ENCODE measurements at places on chromosomes 6 and 20.
A peak's percentile ranks its signal among the peaks of the same experiment; 100 is the strongest.

DNA sequence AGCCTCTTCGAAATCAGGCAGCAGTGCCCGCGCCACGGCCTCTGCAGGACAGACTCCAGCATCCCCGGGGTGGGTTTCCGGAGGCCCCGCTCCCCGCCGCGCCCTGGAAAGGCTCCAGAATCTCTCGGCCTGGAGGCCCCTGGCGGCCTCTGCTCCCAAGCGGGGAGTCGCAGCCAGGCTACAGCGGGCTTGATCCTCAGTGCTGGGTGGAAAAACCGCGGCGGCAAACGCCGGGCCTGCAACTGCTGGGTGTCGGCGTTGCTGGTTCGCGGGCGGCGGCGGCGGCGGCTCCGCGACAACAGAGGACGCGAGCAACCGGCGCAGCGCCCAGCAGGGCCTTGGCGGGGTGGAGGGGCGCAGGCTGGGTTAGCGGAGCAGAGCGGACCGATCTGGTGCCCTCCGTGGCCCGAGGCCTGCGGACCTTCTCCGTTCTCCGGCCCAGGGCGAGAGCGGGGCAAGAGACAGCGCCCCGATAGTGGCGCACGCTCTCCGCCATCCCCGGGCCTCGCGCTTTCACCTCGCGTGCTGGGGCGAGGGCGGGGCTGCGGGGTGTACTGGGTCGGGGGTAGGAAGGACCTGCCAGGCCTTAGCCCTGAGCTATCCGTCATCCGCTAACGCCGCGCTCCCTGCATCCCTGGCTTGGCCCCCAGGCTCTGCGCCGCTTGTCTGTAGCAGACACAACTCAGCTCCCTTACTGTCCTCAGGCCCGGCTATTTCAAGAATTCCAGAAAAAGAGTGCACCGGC lies 3.4 kb upstream of the ZNF292 start:
- peak; percentile 29 for DNase-seq

DNA sequence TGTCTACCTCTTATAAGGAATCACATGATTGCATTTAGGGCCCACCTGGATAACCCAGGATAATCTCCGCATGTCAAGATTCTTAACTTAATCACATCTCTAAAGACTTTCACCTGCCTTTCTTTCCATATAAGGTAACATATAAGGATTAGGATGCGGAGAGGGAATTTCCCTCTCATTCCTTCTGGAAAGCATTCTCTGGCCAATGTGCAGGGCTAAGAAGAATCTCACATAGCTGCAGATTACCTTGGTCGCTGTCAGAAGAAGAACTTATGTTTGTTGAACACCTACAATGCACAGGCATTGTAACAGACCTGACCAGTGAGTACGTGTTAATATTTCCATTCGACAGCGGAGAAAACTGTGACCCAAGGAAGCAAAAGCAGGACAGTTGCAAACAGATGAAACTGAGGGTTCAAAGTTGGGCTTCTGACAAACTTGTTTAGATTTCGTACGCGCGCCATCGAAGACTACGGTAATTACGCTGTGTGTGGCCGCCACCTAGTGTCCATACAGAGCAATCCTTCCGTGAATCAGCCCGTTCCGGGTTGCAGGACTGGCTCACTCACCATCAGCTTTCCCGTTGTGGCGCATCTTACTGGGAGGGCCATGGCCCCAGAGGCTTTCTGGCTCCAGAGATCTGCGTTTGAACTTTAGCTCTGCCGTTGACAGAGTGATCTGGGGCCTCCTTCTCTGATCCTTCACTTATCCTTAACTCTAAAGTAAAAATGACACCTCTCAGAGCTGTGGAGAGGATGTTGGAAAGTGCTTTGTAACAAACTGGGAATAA lies 9.5 kb downstream of the C20orf202 start:
- DNase-seq = peak; percentile 18

- DNase-seq = no peak
Measured at GRCh38 chr6:42239333-42239732, 21.7 kb upstream of the MRPS10 start.

DNA sequence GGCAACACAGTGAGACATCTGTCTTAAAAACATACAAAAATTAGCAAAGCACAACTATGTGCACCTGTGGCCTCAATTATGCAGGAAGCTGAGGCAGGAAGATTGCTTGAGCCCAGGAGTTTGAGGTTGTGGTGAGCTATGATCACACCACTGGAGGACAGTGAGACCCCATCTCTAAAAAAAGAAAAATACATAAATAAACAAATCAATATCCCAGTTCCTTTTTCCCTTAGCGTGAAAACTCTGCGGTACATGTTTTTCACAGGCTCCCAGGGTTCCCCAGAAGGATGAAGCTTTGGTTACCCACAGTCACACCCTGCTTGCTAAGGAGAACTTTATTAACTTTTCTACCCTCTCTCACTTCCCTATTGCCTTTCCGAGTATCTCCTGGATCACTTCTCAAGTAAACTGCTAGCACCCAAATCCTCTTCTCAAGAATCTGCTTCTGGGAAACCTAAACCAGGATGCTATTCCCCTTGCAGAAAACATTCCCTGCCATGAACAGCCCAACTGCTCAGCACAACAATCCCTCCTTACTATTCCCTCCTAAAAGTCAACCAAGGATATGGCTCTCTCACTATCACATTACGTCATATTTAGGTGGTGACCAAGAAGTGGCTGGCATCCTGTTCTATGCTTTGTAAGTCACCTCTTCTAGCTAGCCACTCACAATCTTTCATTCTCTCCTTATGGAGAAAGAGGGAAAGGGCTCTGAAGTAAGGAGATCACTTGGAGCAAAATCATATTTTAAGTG lies 122.4 kb downstream of the IPCEF1 start:
- DNase-seq = no peak

GRCh38 chr6:12277386-12277785 lies 12.8 kb upstream of the EDN1 start:
- no peak for DNase-seq

DNA sequence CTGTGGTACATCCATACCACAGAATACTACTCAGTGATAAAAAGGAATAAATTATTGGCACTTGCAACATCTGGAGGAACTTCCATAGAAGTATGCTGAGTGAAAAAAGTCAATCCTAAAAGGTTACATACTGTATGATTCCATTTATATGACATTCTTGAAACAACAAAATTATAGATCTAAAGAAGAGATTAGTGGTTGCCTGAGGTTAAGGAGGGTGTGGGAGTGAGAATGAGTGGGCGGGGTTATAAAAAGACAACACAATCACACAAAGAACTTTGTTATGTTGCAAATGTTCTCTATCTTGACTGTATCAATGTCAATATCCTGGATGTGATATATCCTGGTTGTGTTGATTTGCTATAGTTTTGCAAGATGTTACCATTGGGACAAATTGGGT lies 21.2 kb downstream of the SNRPB start:
- DNase-seq = no peak

- DNase-seq = no peak
Measured at GRCh38 chr6:141261672-141262060, 871.1 kb upstream of the GJE1 start.

DNA sequence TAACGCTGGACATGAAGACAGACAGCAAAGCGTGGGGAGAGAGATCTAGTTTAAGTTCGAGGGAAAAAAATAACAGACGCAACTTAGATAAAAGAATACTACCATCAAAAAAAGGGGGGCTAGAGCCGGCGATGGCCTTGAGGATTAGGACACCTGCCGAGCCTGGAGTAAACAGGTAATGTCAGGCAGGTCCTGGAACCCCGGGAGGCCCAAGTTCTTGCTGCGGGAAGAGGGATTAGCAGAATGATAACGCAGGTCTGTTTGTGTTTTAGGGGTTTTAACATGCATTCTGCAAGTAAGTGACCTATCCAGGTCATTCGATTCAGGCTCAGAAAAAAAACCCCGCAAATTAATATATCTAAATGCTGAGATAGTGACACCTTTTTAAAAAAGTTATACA lies 754 bp upstream of the TMEM170B start:
- DNase-seq = no peak

GRCh38 chr20:41872930-41873329 lies 254.8 kb upstream of the CHD6 start:
- DNase-seq = no peak

- DNase-seq = no peak
Measured at GRCh38 chr6:35057449-35058357, 83.4 kb downstream of the TCP11 start.

- DNase-seq = no peak
Measured at GRCh38 chr6:21074484-21074883, 519.1 kb upstream of the SOX4 start.

DNA sequence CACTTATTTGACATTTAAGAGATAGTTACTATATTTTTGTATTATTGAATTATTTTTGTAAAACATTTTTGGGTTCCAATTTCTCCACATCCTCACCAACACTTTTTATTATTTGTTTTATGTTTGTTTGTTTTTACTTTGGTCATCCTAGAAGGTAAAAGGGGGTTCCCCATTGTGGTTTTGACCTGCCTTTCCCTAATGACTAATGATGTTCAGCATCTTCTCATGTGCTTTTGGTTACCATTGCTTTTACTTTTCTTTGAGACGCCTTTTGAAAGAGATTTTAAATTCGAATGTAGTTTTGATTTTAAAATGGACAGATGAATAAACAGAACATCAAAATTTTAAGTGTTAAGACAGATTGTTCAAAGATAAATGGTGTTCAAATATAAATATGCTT lies 46.9 kb downstream of the AK9 start:
- DNase-seq = no peak

- DNase-seq = no peak
Measured at GRCh38 chr20:56848561-56848960, 219.5 kb downstream of the TFAP2C start.

DNA sequence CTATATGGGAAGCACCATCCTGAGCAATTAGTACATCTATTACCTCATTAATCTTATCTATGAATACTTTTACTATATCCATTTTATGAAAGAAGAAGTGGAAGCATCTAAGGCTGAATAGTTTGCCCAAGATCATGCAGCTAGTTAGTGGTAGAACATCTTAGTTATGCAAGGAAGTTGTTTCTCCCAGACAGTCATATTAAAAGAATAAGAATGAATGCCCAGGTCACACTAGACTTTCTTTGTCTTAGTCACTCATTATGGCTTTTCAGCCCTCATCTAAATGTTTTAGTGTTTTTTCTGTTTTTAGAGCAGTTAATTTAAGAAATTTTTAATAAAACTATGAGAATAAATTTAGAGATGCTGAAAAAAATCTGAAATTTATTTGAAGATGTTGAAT lies 517.5 kb downstream of the CDKAL1 start:
- no peak for DNase-seq

DNA sequence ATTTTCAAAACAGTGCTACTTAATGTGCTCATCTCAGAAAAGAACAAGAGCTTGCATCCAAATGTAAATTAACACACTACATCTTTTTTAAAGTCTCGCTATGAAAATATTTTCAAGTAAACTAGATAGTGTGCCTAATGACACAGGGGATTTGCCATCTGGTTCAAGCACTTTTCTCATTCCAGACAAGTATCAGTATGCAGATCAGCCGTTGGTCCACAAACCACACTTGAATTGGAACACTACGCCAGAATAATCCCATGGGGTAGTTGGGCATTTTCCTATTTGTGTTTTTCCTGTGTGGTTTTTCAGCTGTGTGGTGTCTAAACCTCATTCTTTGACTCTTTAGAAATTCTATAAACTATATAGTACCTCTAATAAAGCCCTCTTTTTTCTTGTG lies 256.2 kb downstream of the EPHA7 start:
- DNase-seq = no peak

DNA sequence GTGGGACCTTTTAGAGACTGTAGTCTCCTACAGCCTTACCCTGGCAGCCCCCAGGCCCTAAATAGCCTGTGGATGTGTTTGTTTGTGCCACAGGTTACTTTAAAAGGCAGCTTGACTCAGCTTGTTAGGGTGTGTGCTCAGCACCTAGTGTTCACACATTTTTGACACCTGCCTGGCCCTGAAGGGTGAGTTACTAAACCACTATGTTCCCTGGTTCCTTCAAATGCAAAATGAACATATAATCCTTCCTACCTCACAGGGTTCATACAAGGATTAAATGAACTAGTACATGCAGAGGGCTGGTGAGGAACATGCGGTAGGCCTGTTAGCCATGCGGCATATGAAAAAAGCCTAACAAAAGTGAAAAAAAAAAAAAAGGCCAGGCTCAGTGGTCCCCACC lies 14.9 kb upstream of the TFAP2C start:
- no peak for DNase-seq

GRCh38 chr6:30565772-30566171 lies 5.5 kb upstream of the ABCF1 start:
- no peak for DNase-seq

- DNase-seq = peak; percentile 32
Measured at GRCh38 chr6:38871741-38872568, 156.8 kb downstream of the DNAH8 start.

DNA sequence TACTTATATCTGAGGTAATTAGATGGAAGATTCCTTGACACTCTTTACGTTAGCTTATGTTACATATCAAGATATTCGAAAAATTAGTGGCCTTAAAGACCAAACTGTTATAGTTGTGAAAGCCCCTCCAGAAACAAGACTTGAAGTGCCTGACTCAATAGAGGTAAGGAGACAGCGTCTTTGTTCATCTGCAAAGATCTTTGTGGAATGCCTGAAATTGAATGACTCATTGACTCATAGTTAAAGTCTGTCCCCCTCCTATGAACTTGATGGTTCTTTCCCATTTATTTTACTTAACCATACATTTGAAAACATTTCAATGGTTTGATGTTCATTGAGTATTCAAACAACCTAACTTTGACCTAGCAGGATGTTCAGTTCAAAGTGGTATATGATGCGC lies 47.6 kb upstream of the CDKAL1 start:
- DNase-seq = no peak

- DNase-seq = no peak
Measured at GRCh38 chr20:47623206-47623605, 121.5 kb downstream of the NCOA3 start.

GRCh38 chr20:60469829-60470228 lies 511.6 kb downstream of the CDH26 start:
- no peak for DNase-seq

- no peak for DNase-seq
Measured at GRCh38 chr20:57188576-57189079, 77.8 kb downstream of the BMP7 start.

- DNase-seq = no peak
Measured at GRCh38 chr6:161949531-161949930, 675.7 kb upstream of the AGPAT4 start.

GRCh38 chr6:39521958-39522357 lies 199.5 kb upstream of the KCNK16 start:
- DNase-seq = no peak

GRCh38 chr6:28953585-28954258 lies 29.9 kb upstream of the TRIM27 start:
- DNase-seq = no peak

GRCh38 chr6:45591890-45592289 lies 214.2 kb upstream of the SUPT3H start:
- no peak for DNase-seq

GRCh38 chr6:139979021-139979725 lies 604.7 kb upstream of the CITED2 start:
- DNase-seq = no peak

GRCh38 chr6:3398755-3399696 lies 57.8 kb downstream of the SLC22A23 start:
- DNase-seq = no peak

GRCh38 chr6:114323784-114324183 lies 19.0 kb downstream of the HS3ST5 start:
- DNase-seq = no peak

GRCh38 chr20:52181766-52182165 lies 9.8 kb downstream of the ZFP64 start:
- DNase-seq = no peak

Measured in NCI-H2029 (cell line).